Esophagus squamous epithelium (tissue), 5 donors: ENCODE measurements at places on chromosomes 5 and 9.

DNA sequence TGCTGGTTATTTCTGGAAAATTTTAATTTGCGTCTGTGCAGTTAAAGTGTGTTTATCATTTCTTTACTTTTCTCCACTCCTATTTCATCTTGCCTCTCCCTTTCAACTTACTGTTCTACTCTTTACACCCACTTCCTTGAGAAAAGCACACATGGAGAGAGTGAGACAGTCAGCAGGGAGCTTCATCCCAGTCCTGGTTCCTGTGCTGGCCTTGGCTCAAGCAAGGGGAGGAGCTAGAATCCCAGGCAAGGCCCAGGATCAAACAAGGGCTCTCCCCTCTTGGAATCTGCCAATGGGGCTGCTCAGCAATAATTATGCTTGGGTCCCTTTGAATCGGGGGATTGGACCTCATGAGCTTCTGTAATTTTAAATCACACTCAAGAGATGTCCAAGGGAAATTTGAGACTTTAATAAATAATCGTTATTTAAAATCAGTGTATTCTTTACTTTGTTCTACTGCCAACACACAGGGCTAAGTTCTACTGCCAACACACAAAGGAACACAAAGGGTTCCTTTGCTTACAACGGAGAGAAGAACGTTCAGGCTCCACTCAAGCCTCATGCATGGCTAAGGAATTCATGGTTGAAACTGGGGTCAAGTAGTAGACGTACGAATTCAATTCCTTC lies 439.3 kb upstream of the DAB2 start:
- no peak for DNase-seq

DNA sequence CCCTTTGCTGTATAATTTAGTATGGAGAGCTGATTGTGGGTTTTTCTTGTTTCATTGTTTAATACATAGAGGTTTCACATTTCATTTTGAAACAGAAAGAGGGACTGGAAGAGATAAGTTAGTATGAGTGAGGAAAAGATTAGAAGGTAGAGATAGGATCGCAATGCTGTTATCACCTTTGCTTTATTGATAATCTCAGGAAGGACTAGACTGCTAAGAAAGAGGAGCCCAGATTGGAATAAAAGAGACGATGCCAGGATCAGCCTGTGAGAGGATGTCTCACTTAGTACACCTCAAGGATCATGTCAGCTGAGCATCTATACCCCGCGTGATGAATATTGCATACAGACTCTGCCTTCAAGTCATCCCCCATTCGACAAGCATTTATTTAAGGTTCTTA lies 178.0 kb upstream of the DMAC1 start:
- no peak for DNase-seq

DNA sequence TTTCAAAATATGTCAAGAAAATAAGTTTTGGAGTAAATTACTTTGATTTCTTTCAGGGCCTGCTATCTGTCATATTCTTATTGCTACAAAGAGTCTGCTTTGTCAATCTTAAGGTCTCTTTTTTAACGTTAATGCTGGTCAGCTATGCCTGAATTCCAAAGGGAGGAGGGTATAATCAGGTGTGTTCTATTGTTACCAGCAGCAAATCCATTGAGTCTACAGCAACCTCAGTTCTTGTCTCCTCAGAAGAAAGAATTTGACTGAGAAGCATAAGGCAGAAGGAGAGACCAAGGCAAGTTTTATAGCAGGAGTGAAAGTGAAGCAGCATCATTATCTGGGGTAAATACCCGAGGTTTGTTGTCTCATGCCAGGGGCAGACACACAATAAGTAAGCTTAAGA lies 23.7 kb upstream of the MINAR2 start:
- no peak for DNase-seq

DNA sequence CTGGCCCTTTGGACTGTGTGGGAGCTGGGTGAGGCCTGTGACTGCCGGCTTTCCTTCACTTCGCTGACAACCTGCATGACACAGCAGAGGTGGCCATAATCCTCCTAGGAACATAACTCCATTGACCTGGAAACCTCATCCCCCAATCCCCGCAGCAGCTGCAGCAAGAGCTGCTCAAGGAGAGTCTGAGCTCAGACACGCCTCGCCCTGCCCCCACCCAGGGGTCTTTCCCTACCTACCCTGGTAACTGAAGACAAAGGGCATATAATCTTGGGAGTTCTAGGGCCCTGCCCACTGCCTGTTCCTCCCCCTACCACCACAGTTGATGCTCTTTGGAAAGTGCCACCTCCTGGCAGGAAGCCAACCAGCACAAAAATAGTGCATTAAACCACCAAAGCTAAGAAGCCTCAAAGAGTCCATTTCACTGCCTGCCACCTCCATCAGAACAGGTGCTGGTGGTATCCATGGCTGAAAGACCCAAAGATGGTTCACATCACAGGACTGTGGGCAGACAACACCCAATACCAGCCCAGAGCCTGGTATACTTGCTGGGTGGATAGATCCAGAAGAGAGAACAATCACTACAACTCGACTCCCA lies 18.4 kb downstream of the TRIM36 start:
- DNase-seq, result no peak

GRCh38 chr5:176432707-176433106 lies 15.5 kb upstream of the FAF2 start:
- DNase-seq, result no peak

- no peak for DNase-seq
Observed at GRCh38 chr9:22337261-22337660, 109.4 kb upstream of the DMRTA1 start.

DNA sequence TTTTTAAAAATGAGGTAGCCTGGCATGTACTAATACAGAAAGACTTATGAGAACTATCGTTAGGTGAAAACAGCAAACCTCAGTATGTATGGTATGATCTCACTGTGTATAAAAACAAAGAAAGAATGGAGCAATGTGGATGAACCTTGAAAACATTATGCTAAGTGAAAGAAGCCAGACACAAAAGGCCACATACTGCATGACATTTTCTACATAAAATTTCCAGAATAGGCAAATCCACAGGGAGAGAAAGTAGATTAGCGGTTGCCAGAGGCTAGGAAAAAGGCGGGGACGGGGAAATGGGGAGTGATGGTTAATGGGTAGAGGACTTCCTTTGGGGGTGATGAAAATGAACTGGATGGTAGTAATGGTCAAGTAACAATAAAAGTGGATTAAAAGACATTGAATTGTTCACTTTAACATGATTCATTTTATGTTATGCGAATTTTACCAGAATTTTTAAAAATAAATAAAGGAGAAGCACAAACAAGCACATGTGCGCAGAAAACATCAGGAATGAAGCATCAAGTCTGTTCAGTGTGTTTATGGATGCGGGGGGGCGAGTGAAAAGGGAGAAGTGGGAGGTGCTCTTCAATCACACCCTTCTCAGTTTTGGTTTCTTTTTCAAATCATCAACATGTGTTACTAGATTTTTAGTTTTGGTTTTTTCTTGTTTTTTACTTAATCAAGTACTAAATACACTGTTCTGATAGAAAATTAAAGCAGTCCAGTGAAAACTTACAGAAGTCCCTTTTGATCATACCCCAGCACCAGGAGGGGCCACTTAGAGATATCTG lies 16.3 kb downstream of the ROR2 start:
- DNase-seq, result no peak

DNA sequence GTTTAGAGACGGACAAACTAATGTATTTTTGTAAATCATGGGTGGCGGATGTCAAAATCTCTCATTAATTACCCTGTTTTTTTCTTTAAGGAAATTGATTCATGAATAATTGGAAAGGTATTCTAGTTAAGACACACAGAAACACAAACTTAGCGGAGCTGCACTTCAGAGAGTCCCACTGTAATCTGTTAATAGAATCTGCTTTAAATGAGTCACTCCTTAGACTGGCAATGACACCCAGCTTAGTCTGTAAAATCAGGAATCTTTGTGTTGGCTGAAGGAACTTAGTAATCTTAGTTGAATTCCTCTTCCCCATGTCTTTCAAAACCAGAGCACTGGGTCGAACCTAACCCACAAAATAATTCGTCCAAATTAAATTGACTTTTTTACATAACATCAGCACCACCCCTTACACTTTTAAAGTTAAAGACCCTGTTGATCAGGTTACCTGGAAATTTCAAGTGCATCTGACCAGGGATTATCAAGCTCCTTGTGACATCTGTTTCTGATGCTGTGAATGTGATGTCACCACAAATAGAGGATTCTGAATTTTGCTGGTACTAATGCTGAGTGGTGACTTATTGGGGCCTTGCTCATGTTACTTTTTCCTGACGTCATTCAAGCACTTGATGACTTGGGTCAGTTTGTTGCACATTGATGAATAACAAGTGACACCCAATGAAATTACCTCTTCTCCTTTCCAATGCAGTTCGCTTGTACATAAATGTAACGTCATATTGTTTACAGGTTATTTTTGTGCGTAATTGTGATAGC lies 313.6 kb downstream of the KCTD16 start:
- no peak for DNase-seq

DNA sequence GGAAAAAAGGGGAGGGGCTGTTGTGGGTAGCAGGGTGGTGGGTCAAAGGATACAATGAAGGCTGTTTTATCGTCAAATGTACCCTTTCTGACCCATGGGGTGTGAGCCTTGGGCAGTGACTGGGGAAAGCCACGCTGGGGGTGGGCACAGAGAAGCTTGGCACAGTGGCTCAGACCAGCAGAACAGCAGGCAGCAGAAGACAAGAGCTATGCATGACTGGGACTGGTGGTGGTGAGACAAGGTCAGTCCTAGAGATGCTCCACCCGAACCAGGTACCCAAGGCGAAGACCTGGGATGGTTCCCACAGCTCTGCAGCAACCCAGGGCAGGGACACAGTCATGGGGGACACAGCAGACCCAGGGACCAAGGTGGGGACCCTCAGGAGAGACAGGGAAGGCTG lies 38.3 kb downstream of the BICD2 start:
- no peak for DNase-seq

DNA sequence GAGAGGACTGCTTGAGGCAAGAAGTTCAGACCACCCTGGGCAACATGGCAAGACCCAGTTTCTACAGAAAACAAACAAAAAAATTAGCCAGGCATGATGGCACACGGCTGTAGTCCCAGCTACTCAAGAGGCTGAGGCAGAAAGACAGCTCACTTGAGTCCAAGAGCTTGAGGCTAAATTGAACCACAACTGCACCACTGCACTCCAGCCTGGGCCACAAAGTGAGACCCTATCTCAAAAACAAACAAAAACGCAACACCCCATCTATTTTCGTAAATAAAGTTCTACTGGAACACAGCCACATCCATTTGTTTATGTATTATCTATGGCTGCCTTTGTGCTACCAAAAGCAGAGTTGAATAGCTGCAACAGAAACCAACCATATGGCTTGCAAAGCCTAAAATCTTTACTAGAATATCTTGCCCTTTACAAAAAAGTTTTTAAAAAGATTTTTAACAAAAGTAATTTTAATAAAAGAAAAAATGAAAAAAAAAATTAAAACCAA lies 67.5 kb downstream of the SETX start:
- DNase-seq, result no peak

- DNase-seq, result no peak
Observed at GRCh38 chr9:98833090-98833956, 25.9 kb downstream of the GALNT12 start.

GRCh38 chr9:125359011-125359410 lies 97.4 kb downstream of the GAPVD1 start:
- no peak for DNase-seq

DNA sequence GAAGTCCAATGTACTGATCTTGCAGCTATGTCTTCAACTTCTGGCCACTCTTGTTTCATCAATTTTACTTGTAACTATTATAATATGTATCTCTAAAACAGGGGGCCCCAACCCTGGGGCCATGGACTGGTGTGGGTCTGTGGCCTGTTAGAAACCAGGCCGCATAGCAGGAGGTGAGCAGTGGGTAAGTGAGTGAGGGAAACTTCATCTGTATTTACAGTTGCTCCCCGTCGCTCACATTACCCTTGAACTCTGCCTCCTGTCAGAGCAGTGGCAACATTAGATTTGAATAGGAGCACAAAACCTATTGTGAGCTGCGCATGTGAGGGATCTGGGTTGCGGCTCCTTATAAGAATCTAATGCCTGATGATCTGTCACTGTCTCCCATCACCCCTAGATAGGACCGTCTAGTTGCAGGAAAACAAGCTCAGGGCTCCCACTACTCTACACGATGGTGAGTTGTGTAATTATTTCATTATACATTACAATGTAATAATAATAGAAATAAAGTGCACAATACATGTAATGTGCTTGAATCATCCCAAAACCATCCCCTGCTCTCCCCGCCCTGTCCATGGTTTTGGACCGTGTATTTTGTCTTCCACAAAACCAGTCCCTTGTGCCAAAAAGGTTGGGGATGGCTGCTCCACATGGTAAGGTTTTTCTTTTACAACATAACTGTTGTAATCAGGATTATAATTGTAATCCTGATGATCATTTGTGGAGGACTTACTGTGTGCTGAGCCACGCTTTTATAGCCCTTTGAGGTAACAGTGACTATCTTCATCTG lies 26.9 kb upstream of the SH3PXD2B start:
- no peak for DNase-seq

DNA sequence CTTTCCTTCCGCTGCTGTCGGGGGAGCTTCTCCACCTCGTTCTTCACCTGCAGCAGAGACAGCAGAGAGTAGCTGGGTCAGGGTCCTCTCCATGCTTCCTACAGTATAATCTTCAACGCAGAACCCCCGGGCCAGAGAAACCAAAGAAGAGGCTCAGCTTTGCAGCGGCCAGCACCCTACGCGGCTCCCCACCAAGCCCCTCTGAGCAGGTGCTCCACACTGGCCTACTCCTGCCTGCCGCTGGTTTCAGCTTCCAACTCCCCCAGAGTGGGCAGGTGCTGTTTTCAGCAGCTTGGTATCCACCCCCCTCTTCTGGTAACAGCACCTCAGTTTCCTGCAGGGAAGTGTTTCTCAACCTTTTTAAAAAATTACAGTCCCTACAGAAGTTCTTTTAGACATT lies 58.3 kb upstream of the FBXW11 start:
- no peak for DNase-seq

DNA sequence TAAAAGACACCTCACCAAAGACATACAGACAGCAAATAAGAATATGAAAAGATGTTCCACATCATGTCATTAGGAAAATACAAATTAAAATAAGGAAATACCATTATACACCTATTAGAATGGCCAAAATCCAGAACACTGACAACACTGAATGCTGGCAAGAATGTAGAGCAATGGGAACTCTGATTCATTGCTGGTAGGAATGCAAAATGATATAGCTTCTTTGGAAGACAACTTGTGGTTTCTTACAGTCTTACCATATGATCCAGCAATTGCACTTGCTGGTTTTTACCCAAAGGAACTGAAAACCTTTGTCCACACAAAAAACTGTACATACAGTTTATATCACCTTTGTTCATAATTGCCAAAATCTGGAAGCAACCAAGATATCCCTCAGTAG lies 6.5 kb downstream of the TMEM161B start:
- no peak for DNase-seq

- DNase-seq, result no peak
Observed at GRCh38 chr9:70760228-70760627, 345.8 kb upstream of the KLF9 start.
